ENCODE measurements at places on chromosomes 5 and 9.
A peak's percentile ranks its signal among the peaks of the same experiment; 100 is the strongest.

- DNase-seq = peak; percentile 88
Observed at GRCh38 chr9:113876151-113876992, at the start of gene ZNF618. Gene ZNF618 (plus strand): TSS chr9:113876309. CDS start chr9:113876381, 72 bp downstream.

GRCh38 chr9:117720066-117720465, 15.9 kb downstream of the TLR4 start:
- no peak for DNase-seq

- no peak for DNase-seq
Observed at GRCh38 chr9:129586245-129586644, 34.7 kb downstream of the C9orf50 start.

DNA sequence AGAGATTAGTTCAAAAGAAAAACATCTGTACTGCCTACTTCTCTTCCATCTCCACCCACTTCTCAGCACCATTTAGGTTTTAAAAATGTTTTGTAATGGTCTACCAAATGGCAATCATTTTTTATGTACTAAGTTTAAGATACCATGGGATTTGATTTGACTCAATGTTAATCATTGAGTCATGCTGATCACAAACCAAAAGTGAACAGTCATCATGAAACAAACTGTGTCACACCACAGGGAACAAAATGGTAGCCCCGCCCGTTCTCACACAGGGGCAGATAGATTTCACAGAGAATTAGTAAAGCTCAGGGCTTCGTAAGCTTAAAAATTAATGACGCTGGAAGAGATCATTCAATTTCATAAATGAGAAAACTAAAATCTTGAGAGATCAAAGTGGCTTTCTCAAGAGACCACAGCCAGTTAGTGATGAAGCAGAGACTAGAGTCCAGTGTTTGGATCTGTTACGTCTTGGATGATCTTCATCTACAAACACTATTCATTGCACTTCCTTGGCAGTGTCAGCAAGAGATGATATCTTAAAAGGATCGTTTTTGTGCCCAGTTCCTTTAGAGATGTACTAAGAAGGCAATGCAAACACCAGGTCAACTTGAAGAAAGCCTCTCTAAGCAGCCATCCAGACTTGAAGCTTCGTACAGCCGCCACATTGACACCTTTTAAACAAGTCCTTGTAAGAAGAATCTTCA, 33.9 kb upstream of the TRIO start:
- no peak for DNase-seq

GRCh38 chr9:88980740-88981203, 10.5 kb upstream of the S1PR3 start:
- no peak for DNase-seq

GRCh38 chr5:29758986-29759421, 1434.5 kb upstream of the CDH6 start:
- peak; percentile 18 for DNase-seq

DNA sequence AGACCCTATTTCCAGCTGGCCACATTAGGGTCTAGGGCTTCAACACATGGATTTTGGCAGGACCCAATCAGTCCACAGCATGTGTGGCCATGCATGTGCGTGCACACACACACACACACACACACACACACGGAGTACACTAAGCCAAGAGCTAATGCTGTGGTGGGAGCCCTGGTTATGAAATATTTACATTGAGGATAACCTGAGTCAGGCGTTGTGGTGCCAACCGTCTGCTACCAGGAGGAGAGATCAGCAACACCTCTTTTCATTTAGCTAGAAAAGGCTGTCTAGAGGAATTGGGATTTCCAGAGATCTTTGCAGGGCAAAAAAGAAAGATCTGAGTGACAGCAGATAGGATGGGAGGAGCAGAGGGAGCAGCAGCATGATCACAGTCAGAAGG, 141.5 kb downstream of the TRPM3 start:
- no peak for DNase-seq

GRCh38 chr5:93220431-93220830, 360.6 kb downstream of the NR2F1-AS1 start:
- no peak for DNase-seq

GRCh38 chr9:134364391-134365114, 38.3 kb downstream of the RXRA start:
- no peak for DNase-seq

- no peak for DNase-seq
Observed at GRCh38 chr9:136024696-136025316, 63.6 kb upstream of the UBAC1 start.

GRCh38 chr5:171483551-171484135, 64.2 kb downstream of the FGF18 start:
- no peak for DNase-seq

DNA sequence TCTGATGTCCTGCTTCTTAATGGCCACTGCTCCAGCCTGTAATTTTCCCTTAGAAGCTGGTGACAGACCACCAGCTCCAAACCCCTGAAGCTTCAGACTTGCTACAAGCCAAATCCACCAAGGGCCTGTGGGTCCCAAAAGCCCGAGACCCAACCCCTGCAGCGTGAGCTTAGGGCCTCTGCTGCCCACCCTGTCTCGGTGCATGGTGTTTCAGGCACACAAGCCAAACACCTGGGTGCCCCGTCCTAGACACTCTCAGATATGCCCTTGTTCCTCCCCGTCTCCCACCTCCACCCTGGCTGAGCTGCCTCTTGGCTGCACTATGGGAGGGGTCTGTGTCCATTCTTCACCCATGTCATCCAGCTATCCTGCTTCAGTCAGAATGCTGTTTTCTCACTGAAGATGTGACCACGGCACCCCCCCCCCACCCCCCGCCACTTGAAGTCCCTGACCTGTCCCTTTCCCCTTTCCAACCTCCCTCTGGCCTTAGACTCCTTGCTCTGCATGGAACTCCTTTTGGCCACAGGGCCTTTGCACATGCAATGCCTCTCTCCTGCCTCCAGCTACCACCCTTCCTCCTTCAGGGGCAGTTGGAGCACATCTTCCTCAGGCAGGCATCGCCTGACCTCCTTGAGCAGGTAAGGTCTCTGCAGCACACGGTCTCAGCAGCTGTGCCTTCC, 55.8 kb downstream of the ZNF354C start:
- DNase-seq = peak; percentile 12

DNA sequence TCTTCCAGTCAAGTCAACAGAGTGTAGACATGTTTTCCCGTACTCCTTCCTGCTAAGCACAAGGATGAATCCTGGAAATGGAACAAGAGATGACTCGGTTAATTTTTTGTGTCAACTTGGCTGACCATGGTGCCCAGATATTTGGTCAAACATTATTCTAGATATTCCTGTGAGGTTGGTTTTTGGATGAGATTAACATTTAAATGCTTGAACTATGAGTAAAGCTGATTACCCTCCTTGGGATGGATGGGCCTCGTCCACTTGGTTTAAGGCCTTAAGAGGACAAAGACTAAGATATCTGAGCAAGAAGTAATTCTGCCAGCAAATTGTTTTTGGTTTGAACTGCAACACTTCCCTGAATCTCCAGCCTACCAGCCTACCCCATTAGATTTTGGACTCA, 338.1 kb upstream of the MSX2 start:
- no peak for DNase-seq

GRCh38 chr9:35079041-35079425, 709 bp downstream of the FANCG start:
- peak; percentile 45 for DNase-seq

GRCh38 chr9:8651070-8651845, 851.7 kb upstream of the DMAC1 start:
- no peak for DNase-seq

DNA sequence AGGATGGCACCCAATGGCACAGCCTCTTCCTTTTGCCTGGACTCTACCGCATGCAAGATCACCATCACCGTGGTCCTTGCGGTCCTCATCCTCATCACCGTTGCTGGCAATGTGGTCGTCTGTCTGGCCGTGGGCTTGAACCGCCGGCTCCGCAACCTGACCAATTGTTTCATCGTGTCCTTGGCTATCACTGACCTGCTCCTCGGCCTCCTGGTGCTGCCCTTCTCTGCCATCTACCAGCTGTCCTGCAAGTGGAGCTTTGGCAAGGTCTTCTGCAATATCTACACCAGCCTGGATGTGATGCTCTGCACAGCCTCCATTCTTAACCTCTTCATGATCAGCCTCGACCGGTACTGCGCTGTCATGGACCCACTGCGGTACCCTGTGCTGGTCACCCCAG, 25.4 kb downstream of the HRH2 start:
- DNase-seq = no peak

All from D341Med (cell line).